Thoracic aorta endothelial cell (primary cell): ENCODE measurements at places on chromosomes 6 and 20. TPM values are rescaled to one million over a fixed set of nuclear protein-coding genes. Genes with fewer than 3 reads are reported as not detected.

MUC21 gene
- total RNA-seq, result not detected in 2 replicates

FOXP4 gene
- total RNA-seq, result 4.7 and 9.0 TPM in 2 replicates

KHDRBS2 gene
- total RNA-seq, result not detected in 2 replicates

MAPK13 gene
- 1.5 and 1.9 TPM in 2 replicates for total RNA-seq

SRC gene
- 17.0 and 26.9 TPM in 2 replicates for total RNA-seq

RIPPLY2 gene
- total RNA-seq, result not detected in 2 replicates

SLC17A3 gene
- not detected in 2 replicates for total RNA-seq

BNIP5 gene
- total RNA-seq, result under 0.01 TPM in 1 of 2 replicates, not detected in the other

FABP7 gene
- total RNA-seq, result not detected in 2 replicates

SLPI gene
- not detected in 2 replicates for total RNA-seq

ADTRP gene
- 0.40 and 7.7 TPM in 2 replicates for total RNA-seq

MRPL14 gene
- total RNA-seq, result 32.7 and 45.2 TPM in 2 replicates

SLC22A16 gene
- total RNA-seq, result not detected in 2 replicates

CLPSL1 gene
- not detected in 2 replicates for total RNA-seq

ATXN1 gene
- 32.1 and 33.5 TPM in 2 replicates for total RNA-seq

TSBP1 gene
- not detected in 2 replicates for total RNA-seq

CCN6 gene
- total RNA-seq, result not detected in 2 replicates

OOEP gene
- not detected in 2 replicates for total RNA-seq

HLA-DPB1 gene
- total RNA-seq, result 14.5 and 20.8 TPM in 2 replicates

THEMIS gene
- not detected in 2 replicates for total RNA-seq

LKAAEAR1 gene
- 0.29 and 0.40 TPM in 2 replicates for total RNA-seq

SLC17A1 gene
- not detected in 2 replicates for total RNA-seq

RBBP8NL gene
- not detected in 2 replicates for total RNA-seq

ASIP gene
- not detected in 2 replicates for total RNA-seq

DCBLD1 gene
- 27.5 and 45.9 TPM in 2 replicates for total RNA-seq

UBR2 gene
- total RNA-seq, result 31.9 and 34.0 TPM in 2 replicates

HMGCLL1 gene
- total RNA-seq, result 0.40 TPM in 1 of 2 replicates, not detected in the other

BPIFB2 gene
- total RNA-seq, result not detected in 2 replicates

ZDHHC14 gene
- 11.4 and 11.7 TPM in 2 replicates for total RNA-seq

ARMH2 gene
- not detected in 2 replicates for total RNA-seq

UST gene
- 0.80 and 1.1 TPM in 2 replicates for total RNA-seq

CST7 gene
- total RNA-seq, result not detected in 2 replicates

RRAGD gene
- 0.27 and 1.1 TPM in 2 replicates for total RNA-seq

RHAG gene
- not detected in 2 replicates for total RNA-seq

C6orf163 gene
- 3.1 and 4.6 TPM in 2 replicates for total RNA-seq

ALDH5A1 gene
- total RNA-seq, result 0.40 and 0.72 TPM in 2 replicates

SASH1 gene
- 132 and 183 TPM in 2 replicates for total RNA-seq

SNX21 gene
- total RNA-seq, result 19.8 and 22.3 TPM in 2 replicates

PPIL1 gene
- 35.4 and 46.6 TPM in 2 replicates for total RNA-seq

BCAS1 gene
- total RNA-seq, result under 0.01 TPM in 1 of 2 replicates, not detected in the other

ZC3H12D gene
- 0.14 TPM in 1 of 2 replicates, not detected in the other for total RNA-seq

OR2H2 gene
- not detected in 2 replicates for total RNA-seq

PPP2R5D gene
- total RNA-seq, result 60.4 and 63.3 TPM in 2 replicates

CDH4 gene
- 0.40 and 5.7 TPM in 2 replicates for total RNA-seq

HRH3 gene
- total RNA-seq, result not detected in 2 replicates

PAX1 gene
- total RNA-seq, result under 0.01 TPM in 1 of 2 replicates, not detected in the other

BPI gene
- total RNA-seq, result not detected in 2 replicates
